ENCODE measurements at places on chromosomes 6 and 20.

DNA sequence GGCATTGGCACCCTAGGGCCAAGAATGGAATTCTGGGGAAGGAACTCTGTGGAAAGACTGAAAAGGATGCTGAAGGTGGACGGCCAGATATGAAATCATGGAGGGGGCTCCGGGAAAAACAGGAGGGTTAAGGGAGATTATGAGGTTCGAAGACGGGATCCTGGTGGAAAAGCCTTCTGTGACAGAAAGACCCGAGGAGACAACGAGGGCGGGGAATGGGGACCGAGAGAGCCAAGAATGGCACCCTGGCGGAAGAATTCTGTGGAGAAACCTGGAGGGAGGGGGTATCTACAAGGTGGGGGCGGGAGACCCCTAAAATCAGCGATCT lies 426 bp downstream of the TRMT6 start:
- peak; percentile 20 for ATAC-seq

GRCh38 chr6:42165016-42165415 lies 8.1 kb upstream of the GUCA1A start:
- ATAC-seq = peak; percentile 52

DNA sequence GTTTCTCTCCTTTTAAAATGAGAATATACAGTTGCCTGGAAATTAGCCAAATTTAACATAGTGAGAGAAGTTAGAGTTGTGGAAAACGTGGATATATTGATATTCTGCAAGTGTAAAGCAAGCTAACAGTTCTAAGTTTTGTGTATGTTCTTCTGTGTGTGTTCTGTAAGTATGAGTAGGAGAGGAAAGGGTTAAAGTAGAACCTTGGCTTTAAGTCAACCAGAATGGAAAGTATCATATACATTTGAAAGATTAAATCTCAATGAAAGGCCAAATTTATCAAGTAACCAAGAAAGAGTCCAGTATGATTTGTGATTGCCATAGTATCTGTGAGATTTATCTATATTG lies 30.0 kb upstream of the BAG2 start:
- ATAC-seq = no peak

DNA sequence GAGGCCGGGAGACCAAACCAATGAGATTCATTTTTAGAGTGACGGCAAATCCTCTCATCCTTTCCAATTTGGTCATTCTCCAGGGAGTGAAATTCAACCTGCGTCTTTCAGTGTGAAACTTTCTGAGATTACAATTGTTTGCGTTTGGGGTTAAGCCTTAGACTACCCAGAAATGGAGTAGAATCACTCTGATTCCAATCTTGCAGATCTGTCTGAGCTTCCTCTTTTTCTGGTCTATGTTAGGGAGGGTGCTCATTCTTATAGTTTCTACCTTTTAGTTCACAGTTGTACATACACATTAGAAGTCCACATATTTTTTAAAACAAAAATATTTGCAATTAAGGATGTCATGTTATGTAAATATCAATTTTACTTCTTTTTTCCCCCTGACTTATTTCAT lies 183.0 kb upstream of the PHACTR1 start:
- ATAC-seq = no peak

- ATAC-seq = no peak
Observed at GRCh38 chr20:44955270-44955669, 4.9 kb downstream of the TOMM34 start.

GRCh38 chr20:25042531-25043498 lies 15.1 kb downstream of the ACSS1 start:
- ATAC-seq = no peak

DNA sequence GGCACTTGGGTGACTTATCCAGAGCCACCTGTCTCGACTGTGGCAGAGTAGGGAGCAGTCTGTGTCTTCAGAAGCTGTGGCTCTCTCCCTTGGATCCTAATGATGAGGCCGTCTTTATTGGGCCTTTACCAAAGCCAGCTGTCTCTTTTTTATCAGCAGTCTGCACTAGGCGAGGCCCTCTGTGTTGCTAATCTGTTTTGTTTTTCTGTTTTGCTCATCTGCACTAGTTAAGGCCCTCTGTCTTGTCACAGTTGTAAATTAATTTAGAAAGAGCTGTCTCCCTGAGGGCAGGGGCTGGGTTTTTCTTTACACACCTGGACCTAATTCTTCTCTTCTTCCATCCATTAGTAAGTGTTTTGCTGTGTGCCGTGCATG lies 45.0 kb downstream of the CDS2 start:
- ATAC-seq = no peak

- no peak for ATAC-seq
Observed at GRCh38 chr6:166806217-166806838, 150.0 kb downstream of the RNASET2 start.

DNA sequence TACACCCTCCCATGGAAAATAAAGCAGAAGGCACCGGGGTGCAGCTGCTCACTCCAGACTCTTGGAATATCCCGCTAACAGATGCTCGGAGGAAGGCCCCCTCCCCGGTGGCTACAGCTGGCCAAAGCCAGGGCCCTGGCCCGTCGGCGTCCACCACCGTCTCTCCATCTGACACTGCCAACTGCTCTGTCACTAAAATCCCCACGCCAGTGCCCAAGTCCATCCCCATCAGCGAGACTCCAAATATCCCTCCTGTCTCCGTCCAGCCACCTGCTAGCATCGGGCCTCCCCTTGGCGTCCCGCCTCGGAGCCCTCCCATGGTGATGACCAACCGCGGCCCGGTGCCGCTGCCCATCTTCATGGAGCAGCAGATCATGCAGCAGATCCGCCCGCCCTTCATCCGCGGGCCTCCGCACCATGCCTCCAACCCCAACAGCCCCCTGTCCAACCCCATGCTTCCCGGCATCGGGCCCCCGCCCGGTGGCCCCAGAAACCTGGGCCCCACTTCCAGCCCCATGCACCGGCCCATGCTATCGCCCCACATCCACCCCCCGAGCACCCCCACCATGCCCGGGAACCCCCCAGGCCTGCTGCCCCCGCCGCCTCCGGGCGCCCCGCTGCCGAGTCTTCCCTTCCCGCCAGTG lies 143.9 kb downstream of the SOBP start:
- ATAC-seq = no peak

- no peak for ATAC-seq
Observed at GRCh38 chr6:128368213-128368944, 152.0 kb downstream of the PTPRK start.

DNA sequence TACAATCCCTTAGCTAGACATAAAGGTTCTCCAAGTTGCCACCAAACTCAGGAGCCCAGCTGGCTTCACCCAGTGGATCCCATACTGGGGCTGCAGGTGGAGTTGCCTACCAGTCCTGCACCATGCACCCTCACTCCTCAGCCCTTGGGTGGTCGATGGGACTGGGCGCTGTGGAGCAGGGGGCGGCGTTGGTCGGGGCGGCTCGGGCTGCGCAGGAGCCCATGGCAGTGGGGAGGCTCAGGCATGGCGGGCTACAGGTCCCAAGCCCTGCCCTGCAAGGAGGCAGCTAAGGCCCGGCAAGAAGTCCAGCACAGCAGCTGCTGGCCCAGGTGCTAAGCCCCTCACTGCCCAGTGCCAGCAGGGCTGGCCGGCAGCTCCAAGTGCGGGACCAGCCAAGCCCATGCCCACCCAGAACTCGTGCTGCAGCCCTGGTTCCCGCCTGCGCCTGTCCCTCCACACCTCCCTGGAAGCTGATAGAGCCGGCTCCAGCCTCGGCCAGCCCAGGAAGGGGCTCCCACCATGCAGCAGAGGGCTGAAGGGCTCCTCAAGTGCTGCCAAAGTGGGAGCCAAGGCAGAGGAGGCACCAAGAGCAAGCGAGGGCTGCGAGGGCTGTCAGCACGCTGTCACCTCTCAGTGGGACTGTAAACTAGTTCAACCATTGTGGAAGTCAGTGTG lies 912.1 kb downstream of the PHF3 start:
- no peak for ATAC-seq

DNA sequence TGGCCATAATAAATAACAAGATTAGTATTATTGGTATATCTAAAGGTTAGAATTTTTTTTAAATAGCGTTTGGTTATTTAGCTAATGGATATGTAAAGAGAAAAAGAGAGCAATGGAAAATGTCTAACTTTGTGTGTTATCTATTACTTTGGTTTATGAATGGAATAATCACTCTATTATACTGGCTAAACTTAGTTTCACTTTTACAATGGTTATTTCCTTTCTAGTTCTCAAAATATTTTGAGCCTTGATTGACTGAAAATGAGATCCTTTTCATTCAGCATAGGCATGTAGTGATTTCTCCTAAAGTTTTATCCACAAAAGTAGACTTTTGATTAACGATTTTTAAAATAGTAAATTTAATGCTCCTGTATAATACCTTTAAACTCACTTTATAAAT lies 51.6 kb upstream of the MLIP start:
- ATAC-seq = no peak

DNA sequence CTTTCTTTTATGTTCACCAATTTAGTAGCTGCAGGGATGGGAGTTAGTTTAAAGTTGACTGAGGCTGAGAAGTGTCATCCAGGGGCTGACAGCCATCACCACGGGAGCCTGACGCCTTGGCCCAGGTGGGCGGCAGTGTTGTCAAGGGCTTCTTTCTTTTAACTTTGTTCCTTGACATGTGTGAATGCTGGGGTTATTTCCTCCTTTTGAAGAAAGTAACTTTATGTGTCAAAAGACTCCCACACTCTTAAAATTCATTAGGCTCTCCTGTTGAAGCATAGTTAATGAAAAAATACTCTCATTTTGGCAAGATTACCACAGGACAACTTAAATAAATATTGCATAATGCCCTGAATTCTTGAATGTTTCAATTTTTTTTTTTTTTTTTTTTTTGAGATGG lies 50.0 kb downstream of the SASH1 start:
- no peak for ATAC-seq

DNA sequence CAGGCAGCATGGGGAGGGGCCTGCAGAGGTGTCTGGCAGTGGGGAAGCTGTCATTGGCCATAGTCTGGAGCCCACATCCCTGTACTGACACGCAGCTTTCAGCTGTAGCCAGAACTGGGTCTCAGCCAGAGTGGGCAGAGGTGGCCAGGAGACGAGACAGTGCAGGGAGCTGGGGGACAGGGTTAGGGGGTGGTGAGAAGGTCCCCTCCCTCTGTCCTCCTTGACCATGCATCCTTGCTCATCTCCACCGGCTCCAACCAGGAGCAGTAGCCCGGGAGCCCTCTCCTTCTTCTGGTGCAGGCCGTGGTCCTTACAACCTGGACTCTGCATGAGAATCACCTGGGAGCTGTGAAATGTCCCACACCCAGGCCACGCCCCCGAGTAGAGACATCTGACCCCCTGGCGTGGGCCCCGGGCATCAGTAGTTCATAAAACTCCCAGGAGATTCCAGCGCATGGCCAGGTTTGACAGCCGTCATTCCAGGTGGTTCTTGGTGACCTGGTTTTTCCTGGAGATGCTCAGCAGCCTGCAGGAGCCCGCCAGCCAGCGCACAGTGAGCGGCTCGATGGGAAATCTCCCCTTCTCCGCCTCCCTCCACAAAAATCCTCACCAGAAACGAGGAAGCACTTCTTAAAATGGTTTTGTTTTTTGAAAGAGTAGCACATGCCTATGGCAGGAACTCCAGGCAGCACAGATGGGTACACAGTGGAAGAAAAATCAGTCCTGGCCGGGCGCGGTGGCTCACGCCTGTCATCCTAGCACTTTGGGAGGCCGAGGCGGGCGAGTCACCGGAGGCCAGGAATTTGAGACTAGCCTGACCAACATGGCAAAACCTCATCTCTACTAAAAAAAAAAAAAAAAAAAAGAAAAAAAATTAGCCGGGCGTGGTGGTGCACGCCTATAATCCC lies 56.2 kb downstream of the ADNP start:
- no peak for ATAC-seq

DNA sequence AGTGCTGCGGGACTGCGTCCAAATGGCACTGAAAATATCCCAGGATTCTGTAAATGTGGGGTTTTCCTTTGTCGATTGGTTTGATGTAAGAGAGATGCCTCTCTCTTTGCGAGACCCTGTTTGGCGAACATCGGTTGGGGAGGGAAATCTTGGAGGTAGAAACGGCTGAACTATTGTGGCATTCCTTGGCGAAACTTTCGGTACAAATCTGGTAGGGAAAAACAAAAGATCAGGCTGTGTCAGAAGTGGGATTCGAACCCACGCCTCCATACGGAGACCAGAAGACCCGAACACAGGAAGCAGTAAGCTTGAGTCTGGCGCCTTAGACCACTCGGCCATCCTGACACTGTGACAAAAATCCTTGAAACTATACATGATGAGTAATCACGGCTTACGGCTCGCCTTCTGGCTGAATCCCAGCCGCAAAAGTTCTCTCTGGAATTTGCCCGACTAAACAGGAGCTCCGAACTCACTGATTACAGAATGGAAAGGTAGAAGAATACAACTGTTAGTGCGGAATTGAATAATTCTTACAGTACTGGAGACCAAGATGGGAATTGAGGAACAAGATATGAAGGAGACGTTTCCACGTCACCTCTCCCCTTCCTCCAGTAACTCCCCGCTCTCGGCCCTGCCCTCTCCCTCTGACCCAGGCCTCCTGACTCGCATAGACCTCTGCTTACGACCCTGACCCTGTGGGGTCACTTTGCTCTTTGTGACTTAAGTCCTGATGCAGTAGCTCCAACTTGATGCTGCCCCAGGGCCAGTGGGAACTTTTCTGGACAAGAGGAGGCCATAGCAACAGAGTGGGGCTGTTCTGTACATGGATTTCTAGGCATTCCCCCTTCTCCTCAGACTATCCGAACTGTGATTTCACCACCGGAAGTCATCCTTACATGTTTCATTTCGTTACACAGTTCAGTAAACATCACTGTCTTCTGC lies 132.8 kb upstream of the ZNF184 start:
- peak; percentile 77 for ATAC-seq

DNA sequence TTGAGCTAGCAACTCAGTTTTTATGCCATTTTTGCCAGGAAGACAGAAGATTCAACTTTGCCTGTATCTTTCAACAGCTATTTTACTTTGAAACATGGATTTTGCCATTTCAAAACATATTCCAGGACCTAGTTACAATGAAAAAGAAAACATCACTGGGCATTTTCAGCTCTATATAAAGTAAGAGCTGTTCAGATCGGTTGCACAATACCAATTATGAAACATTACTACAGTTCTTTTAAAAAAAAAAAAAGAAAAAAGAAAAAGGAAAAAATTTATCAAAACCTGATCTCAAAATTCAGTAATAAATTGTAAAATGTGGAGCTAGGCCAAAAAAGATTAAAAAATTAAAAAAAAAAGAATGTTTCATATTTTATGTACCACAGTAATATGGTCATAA lies 15.6 kb downstream of the BCLAF1 start:
- ATAC-seq = no peak

DNA sequence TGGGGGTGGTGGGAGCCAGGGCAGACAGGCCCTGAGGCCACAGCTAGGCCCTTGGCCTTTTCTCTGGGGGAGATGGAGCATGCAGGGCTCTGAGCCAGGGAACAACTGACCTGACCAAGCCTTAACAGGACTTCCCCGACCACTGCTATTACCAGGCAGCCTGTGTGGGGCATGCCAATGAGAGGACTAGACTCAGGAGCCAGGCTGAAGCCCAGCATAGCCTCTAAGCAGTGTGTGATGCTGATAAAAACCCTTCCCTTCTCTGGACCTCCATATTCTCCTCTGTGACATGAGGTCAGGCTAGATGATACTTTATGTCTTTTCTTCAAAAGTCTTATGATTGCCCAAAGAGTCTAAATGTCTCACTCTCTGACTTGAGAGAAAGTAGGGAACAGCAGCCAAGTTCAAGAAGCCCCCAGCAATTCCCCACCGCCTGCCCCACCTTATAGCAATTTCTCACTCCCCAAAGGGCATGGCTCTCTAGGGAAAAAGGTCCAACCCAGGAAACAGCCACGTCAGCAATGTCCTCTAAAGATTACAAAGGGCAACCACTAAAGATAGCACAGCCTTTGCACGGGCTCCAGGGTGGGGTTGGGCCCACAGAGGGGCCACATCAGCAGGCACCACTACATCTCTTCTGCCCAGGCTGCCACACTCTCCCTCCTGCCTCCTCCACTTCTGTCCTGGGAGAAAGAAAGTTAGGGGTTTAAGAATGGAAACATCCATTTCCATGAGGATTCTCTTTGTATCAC lies 71.3 kb downstream of the TRERF1 start:
- no peak for ATAC-seq
